Activated B cell treated with CpG ODN at 0.5 μM for 24 hours (primary cell): ENCODE measurements at places on chromosomes 16 and 17. TPM values are rescaled to one million over a fixed set of nuclear protein-coding genes. Genes with fewer than 3 reads are reported as not detected.

Gene RMI2
- 8.1 TPM in 2 replicates for total RNA-seq

Gene SMPD3
- 0.35 and 0.76 TPM in 2 replicates for total RNA-seq

Gene TP53TG3F
- not detected in 2 replicates for total RNA-seq

Gene RHBDF2
- 150 and 189 TPM in 2 replicates for total RNA-seq

GRCh38 chr16:52074133-52074532 is 472.8 kb downstream of the TOX3 start:
- no peak overlapping the region for H3K4me3 ChIP-seq
- no peak overlapping the region for H3K27ac ChIP-seq
- no peak for DNase-seq
- H3K27me3 ChIP-seq, result no peaks in the 10 kb centered on the region

- no peaks in the 10 kb centered on the region for H3K36me3 ChIP-seq
- no peak for DNase-seq
Observed at GRCh38 chr16:23709536-23709935, 3.5 kb downstream of the ERN2 start.

DNA sequence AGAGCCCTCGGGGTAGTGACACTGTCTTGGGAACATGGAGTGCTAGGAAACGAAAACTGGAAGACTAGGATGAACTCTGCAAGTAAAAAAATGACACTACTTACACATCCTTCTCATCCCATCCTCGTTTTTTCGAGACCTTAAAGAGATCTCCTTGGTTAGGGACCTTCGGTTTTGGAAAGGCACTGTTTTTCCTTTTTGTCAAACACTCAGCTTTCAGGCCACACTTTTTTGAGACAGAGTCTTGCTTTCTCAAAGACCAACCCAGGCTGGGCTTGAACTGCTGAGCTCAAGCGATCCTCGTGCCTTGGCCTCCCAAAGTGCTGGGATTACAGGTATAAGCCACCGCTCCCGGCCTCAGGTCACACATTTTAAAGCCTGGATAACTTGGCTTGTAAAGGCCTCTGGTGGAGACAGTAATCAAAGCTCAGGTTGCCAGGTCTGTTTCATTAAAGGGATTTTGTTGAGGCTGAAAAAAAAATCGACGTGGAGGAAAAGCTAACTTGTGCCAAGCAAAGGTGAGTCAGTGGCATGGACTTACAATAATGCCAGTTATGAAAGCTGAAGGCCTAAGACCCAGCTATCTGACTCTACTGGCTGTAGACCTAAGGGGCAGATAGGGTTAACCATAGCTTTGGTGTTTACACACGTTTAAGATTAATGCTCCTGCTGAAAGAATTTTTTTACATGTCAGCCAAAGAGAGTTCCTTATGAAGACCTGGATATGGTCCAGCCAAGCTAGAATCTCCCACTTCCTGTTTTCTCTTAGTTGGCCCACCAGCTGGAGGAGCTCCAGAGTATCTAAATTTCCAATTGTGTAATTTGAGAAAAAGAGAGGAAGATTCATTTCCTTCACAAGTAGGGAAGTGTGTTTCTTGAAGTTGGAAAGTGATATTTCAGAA is 823 bp downstream of the NBR1 start:
- no peaks in the 10 kb centered on the region for H3K27me3 ChIP-seq
- no peak overlapping the region for H3K4me3 ChIP-seq
- H3K27ac ChIP-seq, result no peak overlapping the region
- DNase-seq, result peak; percentile 18

- H3K27ac ChIP-seq, result no peak overlapping the region
- H3K4me3 ChIP-seq, result no peak overlapping the region
- H3K27me3 ChIP-seq, result peaks cover 25% of the 10 kb centered on the region
- no peaks in the 10 kb centered on the region for H3K36me3 ChIP-seq
- DNase-seq, result no peak
Observed at GRCh38 chr17:7084088-7084487, 4.0 kb upstream of the CLEC10A start.

- H3K4me3 ChIP-seq, result no peak overlapping the region
- no peak for DNase-seq
- no peaks in the 10 kb centered on the region for H3K27me3 ChIP-seq
- no peaks in the 10 kb centered on the region for H3K36me3 ChIP-seq
- H3K27ac ChIP-seq, result no peak overlapping the region
Observed at GRCh38 chr17:81064678-81065475, 29.9 kb downstream of the BAIAP2 start.

- no peaks in the 10 kb centered on the region for H3K4me1 ChIP-seq
- H3K36me3 ChIP-seq, result no peaks in the 10 kb centered on the region
- DNase-seq, result no peak
- no peak overlapping the region for H3K4me3 ChIP-seq
- peaks cover 8% of the 10 kb centered on the region for H3K27me3 ChIP-seq
Observed at GRCh38 chr17:83144421-83145357, 65.3 kb downstream of the METRNL start.

DNA sequence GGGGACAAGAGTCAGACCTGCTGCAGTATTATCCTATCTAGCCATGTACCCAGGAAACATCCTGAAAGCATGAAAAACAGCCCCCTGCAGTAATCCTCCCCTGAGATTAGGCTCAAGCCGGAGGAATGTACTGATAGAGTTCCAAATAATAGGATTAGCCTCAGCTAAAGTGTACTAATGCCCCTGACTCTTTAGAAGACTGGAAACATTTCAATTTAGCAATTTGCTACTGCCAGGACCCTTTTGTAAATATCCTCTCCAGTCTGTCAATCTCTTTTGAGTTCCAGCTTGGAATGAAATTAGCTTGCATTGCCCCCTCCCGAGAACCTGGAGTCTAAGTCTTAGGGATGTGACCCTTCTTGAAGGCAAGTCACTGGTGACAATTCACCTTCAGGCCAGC is 110.8 kb upstream of the DNAH9 start:
- no peaks in the 10 kb centered on the region for H3K27me3 ChIP-seq
- H3K4me1 ChIP-seq, result no peaks in the 10 kb centered on the region
- DNase-seq, result no peak
- no peaks in the 10 kb centered on the region for H3K36me3 ChIP-seq
- no peak overlapping the region for H3K27ac ChIP-seq

DNA sequence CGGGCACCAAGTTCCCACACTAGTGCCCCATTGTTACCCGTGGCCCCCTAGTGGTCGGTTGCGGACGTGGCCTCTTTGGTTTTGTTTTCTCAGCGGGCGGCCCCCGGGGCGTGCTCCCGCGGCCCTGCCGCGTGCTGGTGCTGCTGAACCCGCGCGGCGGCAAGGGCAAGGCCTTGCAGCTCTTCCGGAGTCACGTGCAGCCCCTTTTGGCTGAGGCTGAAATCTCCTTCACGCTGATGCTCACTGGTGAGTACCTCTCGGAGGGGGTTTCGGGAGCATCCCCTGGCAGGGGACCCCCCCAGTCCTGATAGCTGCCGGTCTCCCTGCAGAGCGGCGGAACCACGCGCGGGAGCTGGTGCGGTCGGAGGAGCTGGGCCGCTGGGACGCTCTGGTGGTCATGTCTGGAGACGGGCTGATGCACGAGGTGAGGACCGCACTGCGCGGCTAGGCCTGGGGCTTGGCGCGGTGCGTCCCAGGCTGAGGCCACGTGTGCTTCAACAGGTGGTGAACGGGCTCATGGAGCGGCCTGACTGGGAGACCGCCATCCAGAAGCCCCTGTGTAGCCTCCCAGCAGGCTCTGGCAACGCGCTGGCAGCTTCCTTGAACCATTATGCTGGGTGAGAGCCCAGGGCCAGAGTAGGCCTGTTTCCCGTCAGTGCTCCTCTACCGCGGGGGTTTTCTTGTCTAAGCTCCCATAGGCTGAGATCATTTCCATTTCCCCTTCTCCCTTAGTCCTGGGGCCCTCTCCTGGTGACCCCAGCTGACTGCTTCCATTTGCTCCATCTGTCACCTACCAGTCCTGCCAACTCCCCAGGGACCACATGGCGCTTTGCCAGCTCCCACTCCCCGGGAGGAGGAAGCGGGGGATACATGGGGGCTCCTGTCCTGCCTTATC is 1.7 kb downstream of the SPHK1 start:
- no peak overlapping the region for H3K27ac ChIP-seq
- H3K27me3 ChIP-seq, result peaks cover 2% of the 10 kb centered on the region
- peaks cover 23% of the 10 kb centered on the region for H3K36me3 ChIP-seq
- peaks cover 15% of the 10 kb centered on the region for H3K4me1 ChIP-seq
- peak overlapping the region; percentile 75 for H3K4me3 ChIP-seq

DNA sequence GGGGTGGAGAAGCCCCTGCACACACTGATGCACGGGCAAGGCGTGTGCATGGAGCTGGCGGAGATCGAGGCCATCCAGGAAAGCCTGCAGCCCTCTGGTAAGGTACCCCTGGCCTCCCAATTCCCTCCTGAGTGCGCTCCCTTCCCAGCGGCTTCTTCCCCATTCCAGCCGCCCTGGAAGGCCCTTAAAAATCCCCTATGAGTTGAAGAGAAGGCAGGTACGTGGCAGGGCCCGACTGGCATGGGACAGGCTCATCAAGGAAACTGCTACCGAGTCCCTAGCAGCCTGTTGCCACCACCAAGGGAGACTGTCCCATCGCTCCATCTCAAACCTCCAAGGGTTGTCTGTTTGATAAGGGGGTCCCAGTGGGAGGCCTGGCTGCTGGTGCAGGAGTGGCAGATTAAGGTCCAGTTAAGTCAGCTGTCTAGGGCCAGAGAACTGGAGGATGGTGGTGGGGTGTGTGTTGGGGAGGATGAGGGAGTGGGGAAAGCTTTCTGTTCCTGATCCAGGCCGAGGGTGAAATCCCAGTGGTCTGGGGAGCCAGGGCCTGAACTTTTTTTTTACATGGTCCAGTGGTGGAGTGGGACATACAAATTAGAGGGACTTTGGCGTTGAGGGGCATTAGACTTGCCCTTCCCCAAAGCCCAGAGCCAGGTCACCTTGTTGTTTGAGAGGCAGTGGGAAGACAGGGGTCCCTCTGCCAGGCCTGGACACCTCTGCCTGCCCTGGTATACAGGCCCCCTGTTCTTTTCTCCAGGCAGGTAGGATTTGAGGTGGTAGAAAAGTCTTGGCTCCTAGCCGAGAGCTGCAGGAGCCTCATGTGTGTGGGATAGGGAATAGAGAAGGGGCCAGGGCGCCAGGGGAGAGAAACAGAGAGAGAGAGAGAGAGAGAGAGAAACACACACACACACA is 994 bp downstream of the IGFBP4 start:
- H3K4me1 ChIP-seq, result peaks cover 37% of the 10 kb centered on the region
- peak overlapping the region; percentile 81 for H3K4me3 ChIP-seq
- DNase-seq, result no peak
- no peaks in the 10 kb centered on the region for H3K36me3 ChIP-seq
- H3K27ac ChIP-seq, result peak overlapping the region; percentile 79
- H3K27me3 ChIP-seq, result no peaks in the 10 kb centered on the region

DNA sequence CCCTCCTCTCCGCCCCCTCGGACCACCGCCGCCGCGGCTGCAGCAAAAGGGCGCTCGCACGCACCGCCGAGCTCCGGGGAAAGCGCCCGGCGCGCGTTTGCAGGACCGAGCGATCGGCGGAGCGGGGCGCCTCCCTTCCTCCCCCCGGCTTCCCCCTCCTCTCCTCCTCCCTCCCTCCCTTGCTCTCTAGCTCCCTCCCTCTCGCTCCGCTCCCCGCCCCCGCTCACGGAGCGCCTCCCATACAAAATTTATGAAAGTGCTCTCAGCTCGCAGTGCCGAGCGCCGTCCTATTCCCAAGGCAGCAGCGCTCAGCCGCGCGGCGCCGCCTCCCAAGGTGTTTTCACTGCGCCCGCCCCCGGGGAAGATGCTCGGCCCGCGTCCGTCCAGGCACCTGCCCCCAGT is at the start of gene RTN4RL1:
Gene RTN4RL1 (minus strand): TSS at position 115 of the 402 bp plus-strand sequence. CDS start 469 bp downstream, outside the sequence.
- H3K4me3 ChIP-seq, result peak within 1 kb of the TSS; percentile 85
- H3K27ac ChIP-seq, result peak within 1 kb of the TSS; percentile 30
- peaks cover 27% of the 10 kb centered on the region for H3K4me1 ChIP-seq

DNA sequence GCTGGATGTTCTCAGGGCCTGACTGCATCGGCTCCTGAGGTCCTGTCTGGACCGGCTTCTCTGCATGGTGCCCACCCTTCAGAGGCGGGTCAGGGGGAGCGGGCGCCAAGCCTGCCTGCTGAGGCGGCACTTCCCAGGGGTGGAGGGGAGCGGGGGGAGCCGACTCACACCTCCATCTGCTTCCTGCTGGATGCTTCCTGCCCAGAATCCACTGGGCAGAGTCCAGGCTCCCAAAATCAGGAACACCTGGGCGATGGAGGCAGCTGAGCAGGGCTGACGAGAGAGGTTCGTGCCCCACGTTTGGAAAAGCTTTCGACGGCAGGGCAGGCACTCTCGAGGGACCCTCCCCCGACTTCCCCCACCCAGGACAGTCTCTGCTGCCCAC is 42.2 kb downstream of the TIMM22 start:
- DNase-seq, result no peak
- no peak overlapping the region for H3K27ac ChIP-seq
- peaks cover 13% of the 10 kb centered on the region for H3K4me1 ChIP-seq
- peaks cover 18% of the 10 kb centered on the region for H3K36me3 ChIP-seq
- no peaks in the 10 kb centered on the region for H3K27me3 ChIP-seq
- H3K4me3 ChIP-seq, result no peak overlapping the region

DNA sequence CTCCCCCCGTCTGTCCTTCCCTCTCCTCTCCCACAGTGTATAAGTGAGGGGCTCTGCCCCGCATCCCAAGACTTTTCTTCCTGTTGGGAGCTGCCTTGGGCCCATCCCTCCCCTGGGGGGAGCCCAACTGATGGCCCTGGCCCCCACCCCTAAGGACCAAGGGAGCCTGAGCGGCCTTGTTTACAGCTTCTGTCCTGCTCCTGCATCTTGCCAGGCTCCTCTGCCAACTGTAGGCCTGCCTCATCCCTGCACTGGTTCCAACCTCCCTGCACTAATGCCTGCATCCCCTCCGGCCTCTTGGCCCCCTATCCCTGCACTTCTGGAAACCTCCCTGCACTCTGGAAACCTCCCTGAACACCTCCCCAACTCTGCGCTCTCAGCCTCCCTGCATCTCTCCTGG is 1.4 kb upstream of the PAGR1 start:
- no peak overlapping the region for H3K27ac ChIP-seq
- DNase-seq, result no peak
- peaks cover 70% of the 10 kb centered on the region for H3K4me1 ChIP-seq
- H3K4me3 ChIP-seq, result peak overlapping the region; percentile 66

DNA sequence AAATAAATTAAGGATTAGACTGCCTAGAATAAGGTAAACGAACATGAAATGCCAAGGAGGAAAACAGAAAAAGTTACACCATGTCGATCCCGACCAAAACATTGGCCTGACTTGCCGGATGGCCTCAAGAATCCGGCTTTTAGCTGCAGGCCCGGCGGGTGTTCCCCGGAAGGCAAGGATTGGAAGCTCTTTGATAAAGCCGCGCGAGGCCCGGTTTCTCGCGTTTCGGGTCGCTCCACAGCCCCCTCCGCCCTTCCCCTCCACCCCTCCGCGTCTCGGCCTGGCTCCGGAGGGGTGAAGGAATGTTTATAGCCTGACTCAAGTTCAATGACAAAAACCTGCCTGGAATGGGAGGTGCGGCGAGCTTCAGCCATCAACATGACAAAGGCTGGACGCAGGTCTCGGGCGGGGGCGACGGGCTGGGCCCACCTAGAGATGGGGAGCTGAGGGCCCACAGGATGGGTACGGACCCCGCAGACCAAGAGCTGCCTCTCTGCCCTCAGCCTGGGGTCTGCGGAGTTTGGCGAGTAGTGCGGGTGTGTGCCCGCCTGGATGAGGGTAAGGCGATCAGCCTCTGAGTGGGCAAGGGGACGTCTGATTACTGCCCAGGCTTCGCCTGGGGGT is 2.6 kb downstream of the PRAC1 start:
- H3K36me3 ChIP-seq, result peaks cover 1% of the 10 kb centered on the region
- no peak overlapping the region for H3K4me3 ChIP-seq
- H3K27ac ChIP-seq, result no peak overlapping the region
